ENCODE measurements at places on chromosomes 12 and 14. TPM values are rescaled to one million over a fixed set of nuclear protein-coding genes. Genes with fewer than 3 reads are reported as not detected.

GRCh38 chr12:45626965-45627364 is 102.5 kb upstream of the ARID2 start:
- DNase-seq = no peak

GRCh38 chr14:26765301-26765700 is 167.5 kb upstream of the NOVA1 start:
- no peak for DNase-seq

- DNase-seq = peak; percentile 87
These were observed 35.1 kb downstream of the TMBIM6 start for GRCh38 chr12:49776413-49776812.

- DNase-seq = peak; percentile 29
These were observed 18.5 kb upstream of the TBPL2 start for GRCh38 chr14:55458800-55459515.

DNA sequence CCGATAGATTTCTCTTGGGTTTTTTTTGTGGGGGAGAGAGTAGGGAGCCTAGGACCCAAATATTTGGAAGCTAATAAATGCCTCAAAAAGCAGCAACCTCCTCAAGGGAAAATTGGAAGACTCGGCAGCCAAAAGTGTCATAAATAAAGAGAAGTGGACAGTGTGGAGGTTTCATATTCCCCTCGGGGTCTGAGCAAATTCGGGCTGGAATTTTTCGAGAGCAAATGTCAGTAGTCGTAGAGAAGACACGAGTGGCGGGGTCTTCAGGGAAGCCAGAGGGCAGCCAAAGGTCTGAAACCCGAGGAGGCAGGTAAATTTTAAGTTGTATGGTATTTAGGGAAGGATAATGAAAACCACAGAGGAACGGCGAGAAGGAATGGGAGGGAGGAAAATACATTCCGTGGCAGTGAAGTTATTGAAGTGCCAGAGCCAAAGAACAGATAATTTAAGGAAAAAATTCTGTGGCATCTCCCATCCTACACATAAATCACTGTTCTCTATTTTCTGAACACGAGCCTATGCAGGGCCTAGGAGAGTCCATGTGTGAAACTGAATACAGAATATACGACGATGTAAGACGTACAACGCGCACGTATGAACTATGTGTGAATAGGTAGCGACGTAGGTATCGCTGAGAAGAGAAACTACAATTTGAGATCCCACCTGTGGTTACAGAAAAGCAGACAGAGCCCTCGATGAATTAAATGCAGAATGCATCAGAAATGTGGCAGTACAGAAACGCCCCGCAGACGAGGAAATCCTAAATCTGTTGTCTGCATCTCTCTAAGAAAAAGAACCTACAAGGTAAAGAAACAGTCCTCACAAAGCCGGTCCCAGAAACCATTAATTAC is 12.9 kb downstream of the BCL11B start:
- no peak for DNase-seq

DNA sequence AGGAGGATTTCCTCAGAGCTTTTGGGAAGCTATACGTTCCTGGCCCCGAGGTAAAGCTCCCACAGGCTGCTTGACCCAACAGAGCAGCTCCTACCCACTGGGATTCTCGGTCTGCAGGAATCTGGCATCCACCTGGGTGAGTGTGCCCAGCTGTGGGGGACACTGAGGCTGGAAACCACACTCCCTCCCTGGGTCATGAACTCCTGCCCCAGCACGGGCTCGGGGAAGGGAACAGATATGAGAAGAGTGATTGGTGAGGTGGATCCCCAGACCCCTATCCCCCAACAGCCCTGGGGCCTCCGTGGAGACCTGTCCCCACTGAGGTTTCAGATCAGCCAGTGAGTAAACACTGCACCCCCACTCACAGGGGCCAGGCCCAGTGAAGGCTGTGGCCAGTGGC is 3.3 kb downstream of the FAIM2 start:
- DNase-seq = no peak

DNA sequence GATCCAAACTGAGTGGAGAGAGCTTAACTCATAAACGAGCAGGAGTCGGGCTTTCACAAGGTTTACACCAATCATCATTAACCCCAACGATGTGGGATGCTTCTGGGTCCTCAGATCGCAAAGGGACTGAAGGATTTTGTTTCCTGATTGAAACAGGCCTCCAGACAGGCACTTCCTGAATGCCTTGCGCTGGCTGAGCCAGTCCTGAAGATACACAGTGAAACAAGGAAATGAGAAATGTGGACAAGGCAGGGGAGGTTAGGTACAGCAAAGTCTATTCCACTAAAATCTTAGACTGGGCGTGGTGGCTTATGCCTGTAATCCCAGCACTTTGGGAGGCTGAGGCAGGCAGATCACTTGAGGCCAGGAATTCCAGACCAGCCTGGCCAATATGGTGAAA is 30.7 kb downstream of the RBM19 start:
- no peak for DNase-seq

DNA sequence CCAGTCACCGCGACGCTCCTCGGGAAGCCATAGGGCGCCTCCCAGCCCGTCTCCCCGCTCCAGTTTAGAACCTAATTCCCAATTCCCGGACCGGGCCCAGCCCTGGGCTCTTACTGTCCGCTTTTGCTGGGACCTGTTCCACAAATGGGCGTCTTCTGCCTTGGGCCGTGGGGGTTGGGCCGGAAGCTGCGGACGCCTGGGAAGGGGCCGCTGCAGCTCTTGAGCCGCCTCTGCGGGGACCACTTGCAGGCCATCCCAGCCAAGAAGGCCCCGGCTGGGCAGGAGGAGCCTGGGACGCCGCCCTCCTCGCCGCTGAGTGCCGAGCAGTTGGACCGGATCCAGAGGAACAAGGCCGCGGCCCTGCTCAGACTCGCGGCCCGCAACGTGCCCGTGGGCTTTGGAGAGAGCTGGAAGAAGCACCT is 797 bp downstream of the UNG start:
- peak; percentile 73 for DNase-seq

- no peak for DNase-seq
These were observed 35.1 kb downstream of the HNRNPC start for GRCh38 chr14:21234112-21234511.

- no peak for DNase-seq
These were observed 18.6 kb downstream of the HHIPL1 start for GRCh38 chr14:99663386-99664057.

GRCh38 chr12:88420457-88420856 is 159.8 kb downstream of the KITLG start:
- DNase-seq = peak; percentile 92

DNA sequence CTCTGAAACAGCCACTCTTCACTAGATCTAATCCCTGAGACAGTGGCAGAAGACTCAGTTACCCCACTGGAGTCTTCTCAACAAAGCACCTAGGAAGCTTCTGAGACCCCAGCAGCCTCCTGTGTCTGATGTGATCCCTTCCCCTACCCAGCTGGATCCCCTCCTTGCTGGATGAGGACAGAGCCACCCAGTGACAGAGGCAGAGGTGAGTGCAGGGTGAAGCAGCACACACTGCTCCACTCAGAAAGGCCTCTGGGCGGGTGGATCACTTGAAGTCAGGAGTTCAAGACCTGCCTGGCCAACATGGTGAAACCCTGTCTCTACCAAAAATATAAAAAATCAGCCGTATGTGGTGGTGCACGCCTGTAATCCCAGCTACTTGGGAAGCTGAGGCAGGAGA is 2.7 kb downstream of the SPRYD3 start:
- DNase-seq = no peak

DNA sequence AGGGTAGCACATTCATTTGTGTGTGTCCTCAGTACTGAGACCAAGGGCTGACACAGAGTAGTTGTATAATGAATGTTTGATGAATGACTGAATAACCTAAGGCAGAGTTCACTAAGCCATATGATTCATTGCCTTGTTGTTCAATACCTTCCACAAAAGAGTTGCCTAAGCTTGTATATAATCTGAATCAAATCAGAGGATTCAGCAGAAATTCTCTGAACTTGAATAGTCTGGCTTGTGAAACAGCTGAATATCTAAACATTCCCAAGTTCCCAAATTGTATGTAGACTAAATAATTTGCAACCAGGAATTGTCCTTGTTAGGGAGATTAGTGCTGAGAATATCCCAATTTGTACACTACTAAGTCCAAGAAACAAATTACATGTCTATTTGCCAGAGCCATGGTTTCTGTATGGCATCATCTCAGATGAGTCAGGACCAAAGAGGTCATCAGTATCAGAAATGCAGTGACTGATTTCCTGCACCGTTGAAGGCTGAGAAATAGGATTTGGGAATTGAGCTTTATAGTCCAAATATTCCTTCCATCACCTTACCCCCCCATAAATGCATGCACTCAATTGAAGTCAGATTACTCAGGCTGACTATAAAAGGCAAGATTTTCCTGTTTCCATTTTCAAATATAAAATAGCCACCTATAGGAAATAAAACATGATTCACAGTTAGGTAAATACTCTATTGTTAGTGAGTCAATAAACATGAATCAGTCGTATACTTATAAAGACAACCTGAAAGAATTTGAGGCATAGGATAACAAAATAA is 168.7 kb downstream of the PHLDA1 start:
- peak; percentile 70 for DNase-seq

- DNase-seq = no peak
These were observed 3.6 kb upstream of the ANAPC5 start for GRCh38 chr12:121355818-121356217.

GRCh38 chr12:118922405-118922804 is 58.9 kb upstream of the SRRM4 start:
- no peak for DNase-seq

- no peak for DNase-seq
These were observed 56.9 kb upstream of the PIWIL1 start for GRCh38 chr12:130280742-130281141.

- DNase-seq = peak; percentile 41
These were observed 54.5 kb downstream of the VCPKMT start for GRCh38 chr14:50061664-50062437.

- no peak for DNase-seq
These were observed 5.7 kb downstream of the CACNA2D4 start for GRCh38 chr12:1912580-1913376.

DNA sequence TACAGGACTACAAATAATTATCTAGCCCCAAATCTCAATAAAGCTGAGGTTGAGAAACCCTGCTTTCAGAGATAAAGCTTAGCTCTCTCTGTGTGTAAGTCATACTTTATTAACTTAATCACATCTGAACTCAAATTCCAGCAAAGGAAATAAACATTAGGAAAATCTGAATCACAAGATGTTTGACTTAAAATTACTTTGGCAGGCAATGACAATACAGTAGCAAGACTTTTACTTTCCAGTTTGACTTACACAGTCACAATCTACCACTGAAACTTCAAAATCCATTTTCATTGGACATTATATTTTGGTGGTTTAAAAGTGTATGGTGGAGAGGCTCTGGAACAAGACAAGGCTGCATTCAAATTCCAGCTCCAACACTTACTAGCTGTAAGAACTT is 11.4 kb downstream of the TMEM116 start:
- peak; percentile 59 for DNase-seq

DNA sequence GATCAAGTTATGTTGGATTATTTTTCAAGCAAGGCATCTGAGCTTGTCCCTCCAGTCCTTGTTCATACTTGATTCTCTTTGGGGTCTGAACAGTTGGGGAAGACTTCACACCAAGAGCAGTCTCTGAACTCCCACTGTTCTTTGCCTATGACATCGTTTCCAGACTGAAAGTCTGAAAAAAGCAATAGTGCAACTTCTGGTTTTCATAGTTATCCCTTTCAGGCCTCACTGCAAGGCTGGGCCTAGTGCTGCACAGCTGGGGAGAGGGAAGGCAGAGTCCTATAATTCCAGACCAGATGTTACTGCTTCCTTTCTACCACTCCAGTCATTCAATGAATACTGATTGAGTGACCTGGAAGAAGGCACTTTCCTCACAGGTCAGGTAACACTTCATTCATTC is 187.1 kb upstream of the CCND2 start:
- DNase-seq = no peak

DNA sequence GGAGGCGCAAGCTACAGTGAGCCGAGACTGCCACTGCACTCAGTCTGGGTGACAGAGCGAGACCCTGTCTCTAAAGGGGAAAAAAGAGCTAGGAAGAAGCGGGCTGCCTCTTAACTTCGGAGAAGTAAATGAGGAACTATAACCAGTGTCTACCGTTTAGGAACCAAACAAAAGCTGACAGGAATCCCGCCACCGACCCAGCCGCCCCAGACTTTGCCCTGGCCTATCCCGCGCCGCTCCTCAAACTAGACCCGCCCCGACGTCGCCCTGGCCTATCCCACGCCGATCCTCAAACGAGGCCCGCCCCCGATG is 568 bp upstream of the SIVA1 start:
- no peak for DNase-seq

- no peak for DNase-seq
These were observed 7.7 kb downstream of the TBX5 start for GRCh38 chr12:114397978-114398881.

DNA sequence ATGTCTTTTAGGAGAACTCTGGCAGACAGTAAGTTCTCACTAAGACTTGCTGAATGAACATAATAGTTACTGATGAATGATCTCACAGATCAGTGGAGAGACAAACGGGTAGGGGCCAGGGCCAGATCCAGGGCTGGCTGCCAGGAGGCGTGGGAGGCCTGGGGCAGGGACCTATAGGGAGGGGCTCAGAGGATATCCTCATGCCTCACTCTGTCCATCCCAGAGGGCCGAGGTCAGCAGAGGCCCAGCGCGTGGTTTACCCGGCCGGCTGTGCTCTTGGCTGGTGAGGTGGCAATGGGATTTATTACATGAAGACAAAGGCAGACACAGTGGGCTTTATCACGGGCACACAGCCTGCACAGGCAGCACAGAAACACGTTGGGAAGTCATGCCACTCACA is 85.4 kb downstream of the CHGA start:
- peak; percentile 41 for DNase-seq

- DNase-seq = peak; percentile 6
These were observed 6.2 kb downstream of the KLHDC2 start for GRCh38 chr14:49774106-49774505.

Gene TSHR
- not detected for total RNA-seq

Gene CMKLR1
- under 0.01 TPM for total RNA-seq

Gene SOAT2
- not detected for total RNA-seq

Gene ACOT4
- 1.7 TPM for total RNA-seq

Gene NPFF
- total RNA-seq = not detected

Gene MIP
- total RNA-seq = not detected

Gene ALKBH2
- total RNA-seq = 28.0 TPM

Gene MIPOL1
- 8.6 TPM for total RNA-seq

Gene DDN
- under 0.01 TPM for total RNA-seq

Gene KRT71
- total RNA-seq = not detected

Gene DUSP16
- 15.2 TPM for total RNA-seq

Gene RTL1
- not detected for total RNA-seq

Gene SMCO2
- 0.26 TPM for total RNA-seq

Gene LHX5
- total RNA-seq = not detected

Gene SRGAP1
- total RNA-seq = 17.5 TPM

Gene KCNJ8
- total RNA-seq = 7.4 TPM
